Dorsolateral prefrontal cortex (tissue), 122 donors: ENCODE measurements at places on chromosomes 11 and 22. TPM values are rescaled to one million over a fixed set of nuclear protein-coding genes. Genes with fewer than 3 reads are reported as not detected.

Gene LMO1
- 2.6 TPM for total RNA-seq

Gene DNAJB13
- total RNA-seq, result 0.91 TPM

Gene LUZP2
- total RNA-seq, result 11.0 TPM

Gene CNGA4
- total RNA-seq, result 1.1 TPM

Gene EEF1G
- total RNA-seq, result 377 TPM

Gene MRGPRE
- 0.96 TPM for total RNA-seq

Gene CCDC157
- total RNA-seq, result 5.2 TPM

Gene ALDH3B2
- total RNA-seq, result not detected

Gene MFRP
- not detected for total RNA-seq

Gene NAALAD2
- total RNA-seq, result 34.0 TPM

Gene OR5T3
- not detected for total RNA-seq

Gene SSTR3
- 10.7 TPM for total RNA-seq

- DNase-seq, result no peak
Measured at GRCh38 chr11:132206993-132207392, 836.6 kb downstream of the NTM start.

GRCh38 chr22:17952273-17952801, 72.0 kb downstream of the MICAL3 start:
- DNase-seq, result peak; percentile 57

DNA sequence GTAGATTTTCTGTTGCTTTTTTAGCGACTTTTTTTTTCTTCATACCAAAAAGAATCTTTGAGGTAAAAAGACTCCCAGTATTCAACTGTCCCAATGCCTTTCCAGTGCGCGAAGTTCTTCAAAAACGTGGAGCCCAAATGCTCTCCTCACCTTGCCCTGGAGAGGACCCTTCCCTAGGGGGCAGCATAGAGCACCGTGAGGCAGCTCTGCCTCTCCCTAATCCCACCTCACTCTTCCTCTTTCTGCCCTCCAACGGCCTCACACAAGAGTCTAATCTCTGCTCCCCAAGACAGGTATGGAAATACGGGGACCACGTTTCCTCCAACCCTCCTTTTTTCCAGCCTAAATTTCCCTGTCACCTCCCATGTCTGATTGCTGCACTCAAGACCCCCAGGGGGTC, 117.5 kb upstream of the ALX4 start:
- no peak for DNase-seq

GRCh38 chr22:48057116-48057835, 1294.8 kb downstream of the TBC1D22A start:
- DNase-seq, result no peak

DNA sequence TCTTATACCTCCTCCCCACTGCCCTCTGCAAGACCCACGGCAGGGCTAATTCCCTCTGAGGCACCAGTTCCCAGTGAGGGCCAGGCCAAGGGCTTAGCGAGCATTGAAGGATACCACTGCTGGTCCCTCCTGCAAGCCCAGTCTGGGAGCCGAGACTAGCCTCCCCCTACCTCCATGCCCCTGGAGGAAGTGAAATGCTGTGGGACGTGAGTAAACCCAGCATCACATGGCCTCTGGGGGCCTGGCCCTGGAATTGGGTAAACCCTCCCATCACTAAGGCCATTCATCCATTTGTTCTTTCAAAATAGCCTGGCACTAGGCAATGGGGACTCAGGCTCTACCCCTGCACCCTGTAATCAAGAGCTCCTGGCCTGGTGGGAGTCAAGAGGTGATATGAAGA, 24.7 kb downstream of the ARAP1 start:
- no peak for DNase-seq

- no peak for DNase-seq
Measured at GRCh38 chr11:61918938-61919704, 1.8 kb upstream of the RAB3IL1 start.

GRCh38 chr11:74008373-74009229, at the start of gene UCP3:
Gene UCP3 (minus strand): TSS chr11:74009085. CDS start chr11:74007042, 2,043 bp downstream.
- DNase-seq, result no peak

DNA sequence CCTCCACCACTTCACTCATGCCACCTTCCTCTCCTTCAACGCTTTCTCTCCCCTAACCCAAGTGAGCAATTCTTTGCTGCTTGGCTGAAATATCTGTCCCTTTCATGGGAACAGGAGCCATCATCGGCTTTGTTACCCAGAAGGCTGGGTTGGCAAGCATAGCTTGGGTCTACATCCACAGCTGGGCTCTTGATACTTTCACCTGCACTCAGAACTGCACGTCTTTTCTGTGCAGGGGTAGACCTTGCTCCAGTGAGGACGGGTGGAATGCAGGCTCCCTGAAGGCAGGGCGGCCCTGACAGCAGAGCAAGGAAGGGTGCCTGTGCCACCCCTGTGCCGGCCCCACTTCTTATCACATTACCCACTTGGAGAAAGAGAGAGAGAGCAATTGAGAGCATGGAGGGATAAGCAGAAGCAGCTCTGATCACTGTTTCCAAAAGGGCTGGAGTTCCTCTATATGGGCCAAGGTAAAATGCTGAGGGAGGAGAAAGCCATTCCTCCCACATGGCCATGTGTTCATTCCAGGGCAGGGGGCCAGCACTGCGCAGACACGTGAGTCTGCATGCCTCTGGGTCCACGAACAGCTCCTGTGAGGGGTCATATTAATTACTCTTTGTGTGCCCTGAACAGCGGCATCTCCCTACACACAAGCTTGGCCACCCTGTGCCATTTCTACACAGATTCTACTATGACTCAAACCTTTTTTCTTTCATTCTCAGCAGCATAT, 181.8 kb downstream of the BUD13 start:
- no peak for DNase-seq

- DNase-seq, result no peak
Measured at GRCh38 chr11:6566704-6567370, 36.6 kb downstream of the RRP8 start.

DNA sequence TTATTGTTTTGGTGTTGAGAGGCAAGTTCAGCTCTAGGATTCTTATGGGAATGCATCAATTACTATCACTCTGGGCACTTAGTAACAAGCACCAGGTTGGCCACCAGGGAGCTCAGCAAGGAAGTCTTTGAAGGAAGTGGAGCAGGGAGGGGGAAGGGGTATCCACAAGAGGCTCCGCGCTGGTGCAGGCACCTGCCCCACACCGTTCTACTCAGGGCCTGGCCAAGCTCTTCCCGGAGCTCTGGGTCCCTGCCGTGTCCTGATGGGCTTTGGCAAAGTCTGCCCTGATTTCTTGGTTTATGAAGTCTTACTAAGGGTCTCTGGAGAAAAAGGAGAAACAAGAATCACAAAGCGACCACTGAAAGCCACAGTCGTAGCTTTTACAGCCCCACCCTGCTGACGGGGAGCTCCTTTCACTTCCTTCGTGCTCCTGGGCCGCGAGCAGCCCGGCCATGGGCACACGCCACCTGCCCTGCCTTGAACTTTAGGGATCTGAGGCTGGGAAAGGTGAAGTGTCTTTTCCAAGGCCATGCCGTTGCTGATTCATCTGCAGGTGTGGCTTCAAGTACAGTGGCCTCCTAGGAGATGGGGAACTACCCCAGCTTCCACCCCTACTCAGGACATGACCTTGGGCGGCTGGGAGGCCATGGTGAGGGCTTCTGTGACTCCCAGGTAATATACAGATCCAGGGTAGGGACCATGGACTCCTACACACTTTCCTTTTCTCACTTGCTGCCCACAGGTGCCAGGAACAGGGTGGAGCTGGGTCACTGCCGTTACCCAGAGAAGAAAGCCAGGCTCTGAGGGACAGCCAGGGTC, 15.9 kb upstream of the LRRC32 start:
- DNase-seq, result no peak

- DNase-seq, result no peak
Measured at GRCh38 chr11:3042496-3043314, 14.5 kb downstream of the CARS1 start.

DNA sequence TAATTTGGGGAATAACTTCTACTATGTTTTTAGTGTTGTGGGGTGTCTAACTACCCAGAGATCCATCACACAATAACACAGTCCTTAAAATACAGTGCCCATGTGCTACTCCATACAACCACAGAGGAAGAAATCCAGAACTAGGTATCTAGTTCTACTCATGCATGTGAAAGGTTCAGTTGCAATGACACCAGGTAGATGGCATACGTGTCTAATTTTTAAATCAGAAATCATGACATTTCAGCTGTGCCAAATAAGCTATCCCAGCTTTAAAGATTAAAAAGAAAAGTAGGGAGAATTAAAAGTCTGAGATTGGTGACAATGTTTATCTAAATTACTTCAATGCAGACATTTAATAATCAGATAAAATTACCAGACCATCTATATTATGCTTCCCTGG, 122.2 kb downstream of the CD44 start:
- no peak for DNase-seq

- no peak for DNase-seq
Measured at GRCh38 chr11:48114740-48115139, 101.9 kb upstream of the OR4B1 start.

DNA sequence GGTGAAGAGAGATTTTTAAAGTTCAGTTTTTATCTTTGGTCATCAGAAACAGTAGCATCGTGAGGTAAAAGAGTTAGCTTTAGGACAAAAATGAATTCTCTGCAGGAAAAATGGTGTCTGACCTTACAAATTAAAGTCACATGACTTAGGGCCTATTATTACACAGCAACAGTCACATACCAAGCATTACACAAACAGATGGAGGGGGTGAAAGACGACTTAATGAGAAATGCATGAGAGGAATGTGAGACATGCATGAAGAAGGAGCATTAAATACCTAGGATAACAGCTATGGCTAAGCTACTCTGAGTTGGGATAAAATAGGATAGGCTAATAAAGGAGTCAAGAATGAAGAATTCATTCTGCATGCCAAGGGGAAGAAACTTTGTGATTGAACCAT, 77.5 kb downstream of the BLID start:
- DNase-seq, result no peak

- no peak for DNase-seq
Measured at GRCh38 chr22:19036523-19037273, 85.5 kb downstream of the DGCR2 start.

- no peak for DNase-seq
Measured at GRCh38 chr11:16367252-16367651, 10.9 kb upstream of the SOX6 start.

- DNase-seq, result no peak
Measured at GRCh38 chr11:68037411-68038225, 1.2 kb upstream of the TCIRG1 start.

DNA sequence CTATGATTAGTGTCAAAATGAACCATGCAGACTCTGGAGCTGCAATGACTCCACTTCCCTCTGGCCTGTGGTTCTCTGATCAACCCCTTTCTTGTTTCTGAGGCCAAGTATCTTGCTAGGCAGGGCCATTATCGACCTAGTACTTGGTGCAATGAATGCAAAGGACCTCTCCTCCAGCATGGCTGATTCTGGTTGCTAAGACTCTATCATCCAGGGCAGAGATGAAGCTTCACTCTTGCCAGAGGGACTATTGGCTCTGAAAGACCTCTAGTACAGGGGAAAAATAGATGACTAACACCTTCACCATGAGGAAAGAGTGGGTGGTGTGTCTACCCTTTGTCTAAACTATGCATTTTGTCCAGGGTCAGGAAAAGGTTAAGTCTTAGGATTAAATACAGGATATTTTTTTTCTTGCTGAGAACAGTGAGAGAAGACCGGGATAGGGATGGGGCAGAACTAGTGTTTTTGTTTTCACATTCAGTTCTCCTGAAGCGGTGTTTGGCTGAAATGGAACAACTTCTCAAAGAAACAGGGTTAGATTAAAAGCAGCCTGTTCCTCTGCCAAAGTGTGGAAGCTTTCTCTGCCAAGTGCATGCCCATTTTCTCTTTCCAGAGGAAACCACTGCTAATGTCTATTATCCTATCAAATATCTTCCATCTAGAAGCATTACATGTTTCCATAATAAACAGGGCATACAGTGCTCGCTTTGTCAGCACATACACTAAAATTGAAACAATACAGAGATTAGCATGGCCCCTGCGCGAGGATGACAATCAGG, 5.0 kb upstream of the MTFP1 start:
- no peak for DNase-seq

DNA sequence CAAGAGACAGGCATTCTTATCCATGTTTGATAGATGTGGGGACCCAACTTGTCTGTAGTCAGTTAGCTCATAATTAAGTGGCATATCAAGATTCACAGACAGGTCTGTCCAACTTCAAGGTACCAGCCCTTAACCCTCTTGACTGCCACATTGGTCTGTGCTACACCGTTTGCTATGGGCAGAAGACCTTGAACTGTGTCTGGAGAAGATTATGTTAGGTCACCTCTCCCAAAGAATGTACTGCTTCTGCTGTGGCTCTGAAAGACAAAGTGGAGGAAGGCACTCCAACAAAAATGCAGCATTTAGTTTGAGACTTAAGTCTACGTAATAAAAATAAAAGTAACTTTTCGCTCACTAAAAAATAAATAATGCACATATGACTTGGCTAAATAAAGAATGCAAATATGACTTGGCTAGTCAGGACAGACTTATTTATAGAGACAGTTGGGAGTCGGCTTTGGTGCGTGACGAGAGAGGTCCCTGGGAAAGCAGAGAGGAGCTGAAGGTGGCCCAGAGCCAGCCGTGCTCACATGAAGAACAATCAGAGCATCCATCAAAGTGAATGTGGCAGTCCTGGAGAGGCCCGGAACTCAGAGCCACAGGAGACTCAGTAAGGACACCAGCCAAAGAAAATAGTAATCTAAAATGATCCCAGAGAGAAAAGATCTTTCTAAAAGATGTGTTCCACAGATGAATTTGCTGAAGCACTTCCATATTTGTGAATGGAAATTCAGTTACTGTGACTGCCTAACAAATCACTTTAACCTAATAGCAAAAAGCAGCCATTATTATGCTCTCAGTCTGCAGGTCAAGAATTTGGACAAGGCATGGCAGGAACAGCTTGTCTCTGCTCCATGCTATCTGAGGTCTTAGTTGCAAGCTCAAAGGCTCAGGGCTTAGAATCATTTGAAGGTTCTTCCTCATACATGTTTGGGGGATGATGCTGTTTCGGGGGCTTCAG, 35.0 kb downstream of the CWC15 start:
- DNase-seq, result no peak

- no peak for DNase-seq
Measured at GRCh38 chr11:62538470-62539237, 8.0 kb downstream of the AHNAK start.

- no peak for DNase-seq
Measured at GRCh38 chr11:110433393-110434333, 3.9 kb downstream of the FDX1 start.

- no peak for DNase-seq
Measured at GRCh38 chr11:69865707-69866106, 46.5 kb upstream of the FGF3 start.

- peak; percentile 39 for DNase-seq
Measured at GRCh38 chr22:19878461-19879245, 24.0 kb upstream of the GNB1L start.
